Activated naive CD4-positive, alpha-beta T cell treated with Interleukin-2 at 50 U/mL for 16 hours (primary cell): ENCODE measurements at places on chromosomes 2 and 18.

DNA sequence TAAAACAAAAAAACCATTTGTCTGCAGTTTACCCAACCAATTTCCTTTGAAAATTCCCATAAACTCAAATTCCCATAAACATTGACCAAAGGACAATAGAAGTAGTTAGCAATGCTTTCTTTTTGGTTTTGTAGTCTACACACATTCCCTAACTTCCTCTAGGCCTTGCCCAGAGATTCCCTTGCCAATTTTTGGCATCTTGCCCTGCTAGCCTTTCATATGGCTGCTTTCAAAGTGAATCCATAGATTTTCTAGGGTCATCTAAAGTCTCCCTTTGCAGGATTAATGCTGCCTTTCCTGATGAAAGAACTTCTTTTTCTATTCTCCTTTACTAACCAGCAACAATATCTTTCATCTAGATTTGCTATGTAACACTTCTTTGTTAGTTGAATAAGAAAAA lies 33.4 kb downstream of the THSD7B start:
- no peak for DNase-seq

GRCh38 chr2:231129216-231129615 lies 4.4 kb upstream of the HTR2B start:
- DNase-seq, result no peak

DNA sequence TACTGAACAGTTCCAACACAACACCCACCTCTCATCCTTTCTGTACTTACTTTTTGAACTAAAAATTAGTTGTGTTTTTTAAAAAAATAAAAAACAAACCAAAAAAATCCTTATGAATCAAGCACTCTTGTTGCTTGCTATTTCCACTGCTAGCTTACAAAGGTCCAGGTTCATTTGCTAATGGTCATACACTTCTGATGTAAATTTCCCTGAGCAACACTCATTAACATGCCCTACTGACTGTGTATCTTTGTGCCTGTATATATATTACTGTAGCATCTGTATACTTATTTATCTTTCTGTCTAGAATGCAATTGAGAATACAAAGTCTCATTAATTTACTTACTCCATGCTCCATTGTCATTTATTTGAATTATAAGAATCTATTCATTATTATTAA lies 30.3 kb upstream of the IKZF2 start:
- no peak for DNase-seq

- DNase-seq, result no peak
These were observed 222.3 kb downstream of the SH3RF3 start for GRCh38 chr2:109351164-109351756.

DNA sequence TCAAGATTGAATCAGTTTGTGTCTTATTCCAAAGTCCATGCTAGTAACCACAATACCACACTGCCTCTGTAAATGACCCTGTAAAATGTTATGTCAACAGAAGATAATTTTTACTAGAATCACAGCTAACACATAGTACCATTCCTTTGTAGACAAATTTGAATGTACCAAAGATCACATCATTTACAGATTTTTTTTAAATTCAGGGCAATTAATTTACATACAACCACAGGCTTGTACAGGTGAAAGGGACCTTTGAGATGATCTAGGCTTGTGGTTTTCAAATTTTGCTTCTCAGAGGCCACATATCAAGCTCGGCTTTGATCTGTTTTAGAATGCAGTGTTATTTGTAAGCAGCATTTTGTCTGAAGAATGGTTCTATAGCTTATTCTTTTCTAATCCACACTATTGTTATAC lies 63.8 kb upstream of the PPM1B start:
- DNase-seq, result no peak

- DNase-seq, result no peak
These were observed 22.9 kb downstream of the TDRD15 start for GRCh38 chr2:21146638-21147037.

- DNase-seq, result no peak
These were observed 126.7 kb upstream of the TMEM200C start for GRCh38 chr18:6022074-6022444.

- DNase-seq, result no peak
These were observed 70.7 kb downstream of the EDAR start for GRCh38 chr2:108918156-108918874.

DNA sequence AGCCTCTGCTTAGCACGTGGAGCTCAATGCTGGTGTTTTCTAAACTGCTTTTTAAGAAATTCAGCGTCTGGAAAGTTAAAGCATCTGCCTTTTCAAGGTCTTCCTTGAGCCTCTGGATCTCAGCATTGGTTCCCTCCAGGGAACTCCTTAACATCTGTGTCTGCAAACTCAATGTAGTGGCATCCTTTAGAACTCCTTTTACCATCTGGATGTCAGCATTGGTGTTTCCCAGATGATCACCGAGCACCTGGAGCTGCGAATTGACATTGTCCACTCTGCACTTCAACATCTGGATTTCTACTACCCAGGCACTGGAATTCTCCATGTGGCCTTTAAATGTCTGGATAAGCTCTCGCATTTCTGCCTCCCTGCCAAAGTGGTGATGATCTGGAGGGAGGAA lies 3.7 kb downstream of the CLEC4F start:
- DNase-seq, result no peak

GRCh38 chr18:26574958-26575864 lies 26.9 kb upstream of the KCTD1 start:
- DNase-seq, result no peak

- no peak for DNase-seq
These were observed 385.5 kb downstream of the SETBP1 start for GRCh38 chr18:45066210-45066609.

GRCh38 chr2:75728614-75729419 lies 18.1 kb upstream of the GCFC2 start:
- no peak for DNase-seq

GRCh38 chr18:30406728-30407127 lies 635.8 kb downstream of the DSC3 start:
- DNase-seq, result no peak

DNA sequence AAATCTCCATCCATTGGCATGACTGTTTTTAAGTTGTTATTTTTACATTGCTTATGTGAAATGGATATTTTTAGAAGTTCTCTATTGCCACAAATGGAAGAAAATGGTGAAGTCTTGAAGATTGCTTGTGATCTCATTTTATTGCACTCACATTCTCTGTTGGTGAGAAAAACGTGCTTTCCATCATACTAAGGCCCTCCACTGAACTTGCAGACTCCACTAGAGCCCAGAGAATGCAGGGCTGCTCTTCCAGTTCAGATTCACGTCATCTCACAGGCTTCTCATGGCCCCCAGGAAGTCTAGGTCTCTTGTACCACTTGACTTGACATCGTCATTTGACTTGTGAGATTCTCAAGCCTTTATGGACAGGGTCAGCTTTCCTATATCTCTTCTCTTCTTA lies 254.8 kb upstream of the COPS8 start:
- DNase-seq, result no peak

DNA sequence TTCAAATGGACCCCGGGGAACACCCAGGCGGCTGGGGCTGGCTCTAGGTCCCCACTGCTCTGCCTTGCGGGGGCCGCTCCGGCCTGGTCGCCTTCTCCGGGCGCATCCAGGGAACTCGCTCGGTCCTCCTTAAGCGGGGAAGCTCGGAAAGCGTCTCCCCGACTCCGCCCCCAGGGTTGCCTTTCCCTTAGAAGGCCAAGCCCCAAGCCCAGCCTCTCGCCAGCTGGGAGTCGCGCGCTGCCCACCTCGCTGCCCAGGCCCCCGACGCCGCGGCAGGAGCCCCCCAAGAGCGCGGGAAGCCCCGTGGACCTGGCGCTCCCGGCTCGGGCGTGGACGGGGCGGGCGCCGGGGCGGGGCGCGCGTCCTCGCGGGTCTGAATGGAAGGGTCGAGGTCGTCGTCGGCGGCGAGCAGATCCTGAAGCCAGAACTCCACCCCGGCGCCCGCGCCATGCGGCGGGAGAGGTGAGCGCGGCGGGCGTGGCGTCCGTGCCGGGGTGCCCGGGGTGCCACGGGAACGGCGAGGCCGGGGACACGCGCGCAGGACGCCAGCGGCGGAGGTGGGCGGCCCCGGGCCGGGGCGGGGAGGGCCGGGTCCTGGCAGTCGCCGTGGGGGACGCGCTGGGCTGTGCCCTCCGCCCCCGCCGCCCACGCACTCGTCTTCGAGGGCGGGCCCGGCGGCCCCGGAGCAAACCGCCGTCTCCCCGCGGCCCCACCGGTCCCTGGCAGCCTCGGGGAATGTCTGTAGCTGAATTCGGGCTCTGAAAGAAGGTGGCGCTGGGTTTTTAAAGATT lies at the start of gene BOK:
TSS of gene BOK (plus strand) at position 214 of the 791 bp plus-strand sequence. CDS start 739 bp downstream, outside the sequence.
- no peak for DNase-seq

DNA sequence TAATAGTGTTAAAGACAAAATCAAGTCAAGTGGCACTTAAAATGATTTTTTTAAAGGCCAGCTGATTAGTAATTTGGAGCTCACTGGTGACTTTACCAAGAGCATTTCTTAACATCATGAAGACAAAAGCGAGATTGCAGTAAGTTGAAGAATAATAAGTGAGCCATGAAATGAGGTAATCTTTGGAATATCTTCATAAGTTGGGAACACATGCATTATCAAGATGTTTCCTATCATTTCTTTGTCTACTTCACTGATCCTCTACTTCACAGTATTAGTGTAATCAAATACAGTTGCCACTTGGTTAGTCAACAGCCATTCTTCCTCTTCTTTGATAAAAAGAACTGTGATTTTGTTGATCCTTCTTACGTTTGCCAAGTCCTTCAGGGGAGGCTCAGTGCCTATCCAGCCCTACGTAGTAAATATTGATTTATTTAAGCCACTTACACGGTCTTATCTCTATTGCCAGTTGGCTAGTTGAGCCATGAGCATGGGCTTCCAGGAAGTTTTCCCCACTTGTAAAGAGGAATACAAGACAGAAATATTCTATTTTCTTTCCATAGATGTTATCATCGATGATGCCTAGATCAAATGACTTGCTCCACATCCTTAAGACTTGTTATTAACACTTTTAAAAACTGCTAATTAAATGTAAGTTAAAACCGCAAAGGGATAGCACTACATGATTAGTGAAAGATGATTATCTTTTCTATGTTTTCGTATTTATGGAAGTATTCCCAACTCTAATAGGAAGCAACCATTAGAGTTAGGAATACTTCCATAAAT lies 46.1 kb downstream of the YES1 start:
- no peak for DNase-seq

GRCh38 chr18:808086-808485 lies 4.0 kb downstream of the YES1 start:
- DNase-seq, result no peak

- DNase-seq, result no peak
These were observed 211.0 kb upstream of the SIX2 start for GRCh38 chr2:45220227-45220626.

- DNase-seq, result no peak
These were observed 9.6 kb upstream of the HOXD1 start for GRCh38 chr2:176178757-176179295.

DNA sequence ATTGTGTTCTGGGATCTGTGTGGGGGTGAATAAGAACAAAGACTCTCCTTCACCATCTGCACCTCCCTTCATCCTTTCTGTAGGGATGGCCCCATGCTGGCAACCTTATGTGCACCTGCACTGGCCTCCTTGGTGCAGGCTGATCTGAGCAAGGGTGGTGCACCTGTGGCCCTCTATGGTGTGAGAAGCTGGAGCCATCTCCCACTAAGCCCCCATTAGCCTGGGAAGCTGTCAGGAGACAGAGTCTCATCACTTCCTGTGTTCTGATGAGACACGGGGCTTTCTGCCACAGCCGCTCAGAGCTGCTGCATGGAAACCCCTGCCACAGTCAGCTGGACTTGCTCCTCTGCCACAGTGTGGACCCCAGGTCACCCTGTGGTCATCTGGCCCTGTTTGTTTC lies 565.3 kb upstream of the SALL3 start:
- no peak for DNase-seq

DNA sequence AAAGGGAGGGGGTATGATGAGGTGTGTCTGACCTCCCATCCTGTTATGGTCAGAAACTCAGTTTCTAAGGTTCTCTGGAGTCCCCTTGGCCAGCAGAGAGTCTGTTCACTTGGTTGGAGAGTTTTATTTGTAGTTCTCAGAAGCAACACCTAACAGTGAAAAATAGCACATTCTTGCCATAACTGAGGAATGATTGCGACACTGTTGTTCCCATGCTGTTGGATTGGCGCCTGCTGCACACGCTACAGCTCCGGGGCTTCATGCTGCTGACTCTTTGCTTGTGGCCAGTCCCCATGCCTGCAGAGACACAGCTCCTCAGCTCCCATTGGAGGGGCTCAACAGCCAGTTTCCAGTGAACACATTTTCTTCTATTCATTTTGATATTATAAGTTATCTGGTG lies 42.1 kb downstream of the TPGS2 start:
- no peak for DNase-seq

- no peak for DNase-seq
These were observed 92.5 kb downstream of the KCNF1 start for GRCh38 chr2:11004199-11004598.

DNA sequence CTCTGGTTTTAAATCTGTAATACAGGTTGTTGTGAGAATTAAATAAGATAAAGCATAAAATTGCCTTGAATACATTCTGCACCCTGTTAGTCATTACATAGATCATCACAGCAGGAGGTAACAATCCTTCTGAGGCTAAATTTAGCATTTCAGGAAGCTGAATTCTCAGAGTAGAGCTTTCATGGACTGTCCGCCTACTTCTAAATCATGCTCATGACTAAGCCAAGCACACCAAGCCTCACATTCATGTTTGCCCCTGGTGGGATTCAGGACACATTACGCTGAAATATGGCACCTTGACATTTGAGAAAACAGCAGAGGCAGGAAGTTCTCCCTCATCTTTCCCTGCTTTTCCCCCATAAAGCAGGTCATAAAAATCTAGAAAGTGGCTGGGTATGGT lies 16.6 kb upstream of the PIK3C3 start:
- no peak for DNase-seq

DNA sequence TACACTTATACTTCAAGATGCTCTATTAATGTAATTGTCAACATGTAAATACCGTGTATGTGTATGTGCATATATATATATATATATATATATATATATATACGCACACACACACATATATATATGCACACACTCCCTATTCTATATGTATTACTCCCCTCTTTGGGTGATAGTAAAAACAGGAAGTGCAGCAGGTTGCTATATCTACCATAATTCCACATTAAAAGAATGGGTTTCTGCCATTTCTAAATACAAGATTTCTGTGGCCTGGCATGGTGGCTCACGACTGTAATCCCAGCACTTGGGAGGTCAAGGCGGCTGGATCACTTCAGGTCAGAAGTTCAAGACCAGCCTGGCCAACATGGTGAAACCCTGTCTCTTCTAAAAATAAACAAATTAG lies 77.0 kb downstream of the OTX1 start:
- no peak for DNase-seq

GRCh38 chr2:173739006-173739405 lies 226.2 kb downstream of the SP3 start:
- DNase-seq, result no peak

- DNase-seq, result no peak
These were observed 152.2 kb downstream of the ESCO1 start for GRCh38 chr18:21448299-21448698.

DNA sequence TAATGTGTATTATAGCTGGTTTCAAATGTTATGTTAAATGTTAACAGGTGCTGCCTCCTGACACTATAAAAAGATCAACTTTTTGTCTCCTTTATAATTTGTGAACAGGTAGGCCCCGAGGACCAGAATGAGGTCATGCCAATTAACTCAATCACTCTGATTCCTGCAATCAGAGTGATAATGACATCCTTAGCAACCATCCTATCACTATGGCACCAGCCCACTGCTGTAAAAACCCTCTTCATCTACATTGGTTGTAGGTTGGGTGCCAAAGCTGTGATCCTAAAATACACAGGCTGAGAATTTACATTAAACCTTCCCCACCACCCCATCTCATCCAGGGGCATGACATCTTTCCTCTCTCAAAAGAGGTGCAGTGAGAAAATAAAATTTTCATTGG lies 103.5 kb downstream of the CPO start:
- DNase-seq, result no peak
